ENCODE measurements at places on chromosomes 11 and 22.

DNA sequence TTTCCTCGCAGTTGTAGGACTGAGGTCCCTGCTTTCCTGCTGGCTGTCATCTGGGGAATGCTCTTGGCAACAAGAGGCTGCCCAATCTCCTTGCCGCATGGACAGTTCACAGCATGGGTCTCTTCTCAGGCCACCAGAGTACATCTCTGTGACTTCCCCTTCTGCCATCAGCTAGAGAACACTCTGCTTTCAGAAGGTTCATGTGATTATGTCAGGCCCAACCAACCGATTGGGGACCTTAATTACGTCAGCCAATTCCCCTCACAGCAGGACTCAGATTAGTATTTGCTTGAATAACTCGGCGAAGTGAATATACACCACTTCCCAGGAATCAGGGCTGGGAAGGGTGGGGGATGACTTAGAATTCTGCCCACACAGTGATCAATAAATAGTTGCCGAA, 61.9 kb upstream of the CSNK2A3 start:
- DNase-seq: no peak

- DNase-seq: no peak
Measured at GRCh38 chr22:47167056-47167455, 404.6 kb downstream of the TBC1D22A start.

DNA sequence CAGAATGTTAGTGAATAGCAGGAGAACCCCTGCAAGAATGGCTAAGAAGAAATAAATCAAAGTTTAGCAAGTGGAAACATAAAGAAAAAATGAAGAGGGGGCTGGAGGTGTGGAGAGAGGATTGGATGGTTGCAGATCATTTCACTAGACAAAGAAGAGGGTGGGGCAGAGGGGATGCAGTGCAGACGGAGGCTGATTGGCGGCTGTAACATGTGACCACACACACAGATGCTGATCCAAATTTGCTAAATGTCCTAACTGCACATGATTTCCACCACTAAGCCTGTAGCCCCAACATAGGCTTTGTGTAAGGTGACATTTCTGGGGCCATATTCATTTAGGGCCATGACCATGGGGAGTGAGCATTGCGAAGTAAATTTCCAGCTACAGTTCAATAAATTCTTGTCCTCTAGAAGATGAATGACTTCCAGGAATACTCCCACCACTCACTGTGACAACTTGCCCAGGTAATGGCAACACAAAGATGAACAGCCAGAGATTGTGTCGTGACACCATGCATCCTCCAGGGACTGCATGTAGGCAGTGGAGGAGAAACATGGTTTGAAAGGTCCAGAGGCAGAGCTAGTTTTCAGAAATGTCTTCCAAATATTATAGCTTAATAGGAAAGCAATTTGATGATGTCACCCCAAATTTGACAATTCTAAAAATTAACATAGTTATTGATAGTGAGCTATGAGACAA, 6.8 kb downstream of the KRTAP5-11 start:
- no peak for DNase-seq

DNA sequence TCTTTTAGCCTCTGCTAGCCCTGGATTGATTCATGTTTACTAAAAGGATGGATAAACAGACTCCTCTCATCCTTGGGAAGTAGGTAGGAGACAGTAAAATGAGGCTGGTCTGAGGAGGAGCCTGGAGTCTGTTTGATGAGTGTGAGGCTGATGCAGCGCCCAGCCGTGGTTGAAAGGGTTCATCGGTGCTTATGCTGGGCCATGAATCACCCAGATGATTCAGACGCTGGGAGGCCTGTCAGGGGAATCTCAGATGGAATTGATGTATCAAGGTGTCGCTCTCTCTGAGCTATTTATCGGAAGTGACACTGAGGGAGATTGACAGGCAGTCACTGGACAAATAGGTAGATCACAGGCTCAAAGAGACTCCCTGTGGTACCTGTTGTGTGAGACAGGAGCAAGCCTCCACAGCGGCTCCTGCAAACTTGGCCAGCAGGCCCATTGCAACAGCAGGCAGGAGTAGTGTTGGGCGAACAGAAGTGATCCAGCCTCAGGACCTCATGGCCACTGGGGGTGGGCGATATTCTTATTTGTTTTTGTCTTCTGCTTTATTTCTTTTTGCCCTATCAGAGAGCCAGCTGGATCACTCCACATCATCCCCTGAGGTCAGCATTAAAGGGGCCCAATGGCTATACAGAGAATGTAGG, 109.9 kb upstream of the CADM1 start:
- no peak for DNase-seq

DNA sequence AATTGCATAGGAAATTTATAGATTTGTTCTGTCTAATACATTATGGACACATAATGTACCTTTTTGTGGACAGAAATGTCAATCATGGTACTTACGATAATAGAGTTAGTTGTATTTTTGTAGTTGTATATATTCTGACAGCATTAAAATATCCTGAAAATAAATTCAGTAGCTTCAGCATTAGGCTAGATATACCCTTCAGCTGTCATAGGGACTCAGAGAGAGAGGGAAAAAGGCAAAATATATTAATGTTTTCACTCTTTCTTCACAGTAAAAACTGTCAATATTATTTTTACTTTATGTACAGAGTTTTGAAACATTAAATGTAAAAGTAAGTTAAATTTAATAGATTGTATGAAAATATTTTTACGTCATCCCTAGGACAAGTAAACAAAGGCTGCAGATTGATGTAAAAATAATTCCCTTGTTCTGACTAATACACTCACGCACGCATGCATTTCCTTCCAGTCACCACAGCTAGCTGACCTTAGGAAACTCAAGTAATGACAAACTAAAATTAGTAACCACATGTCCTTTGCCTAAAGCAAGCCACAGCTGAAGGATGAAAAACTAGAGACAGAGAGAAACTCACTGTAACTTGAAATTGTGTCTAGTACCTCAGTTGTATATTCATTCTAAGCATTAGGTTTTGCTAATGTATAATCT, 104.7 kb upstream of the CARD18 start:
- peak; percentile 55 for DNase-seq

DNA sequence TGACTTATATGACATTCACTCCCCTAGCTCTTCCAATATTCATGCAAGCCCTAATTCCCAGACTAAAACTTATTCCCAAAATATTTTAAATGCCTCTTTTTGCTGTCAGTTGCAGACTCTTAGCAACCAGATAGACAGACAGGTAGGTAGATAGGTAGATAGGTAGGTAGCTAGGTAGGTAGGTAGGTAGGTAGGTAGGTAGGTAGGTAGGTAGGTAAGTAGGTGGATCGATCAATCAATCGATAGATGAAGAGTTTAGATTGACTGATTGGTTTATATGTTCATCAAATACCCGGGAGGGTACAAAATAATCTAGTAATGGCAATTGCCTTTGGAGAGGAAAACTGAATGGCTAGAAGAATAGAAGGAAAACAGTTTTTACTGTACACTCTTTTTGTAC, 86.3 kb downstream of the TTC28 start:
- DNase-seq: no peak

- peak; percentile 48 for DNase-seq
Measured at GRCh38 chr11:42770444-42771065, 541.2 kb upstream of the API5 start.

DNA sequence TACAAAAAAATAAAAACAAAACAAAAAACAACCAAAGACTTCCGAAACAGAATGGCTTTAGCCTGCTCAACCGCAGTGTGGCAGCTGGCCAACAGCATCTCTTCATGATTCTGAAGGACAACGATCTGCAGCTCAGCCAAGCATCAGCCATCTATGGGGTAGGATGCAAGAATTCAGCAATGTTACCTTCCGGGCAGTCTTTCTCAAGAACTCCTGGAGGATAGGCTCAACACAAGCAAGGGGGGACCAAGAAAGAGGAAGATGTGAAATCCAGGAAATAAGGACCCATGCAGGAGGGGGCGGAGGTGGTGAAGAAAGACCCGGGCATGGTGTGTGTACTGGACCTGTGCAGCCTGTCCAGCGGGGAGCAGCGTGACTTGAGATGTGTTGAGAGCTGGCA, 3.5 kb upstream of the TSPO start:
- DNase-seq: no peak

- DNase-seq: no peak
Measured at GRCh38 chr11:17859552-17859951, 125.0 kb downstream of the KCNC1 start.

- DNase-seq: no peak
Measured at GRCh38 chr11:11332141-11332710, 20.8 kb downstream of the CSNK2A3 start.

DNA sequence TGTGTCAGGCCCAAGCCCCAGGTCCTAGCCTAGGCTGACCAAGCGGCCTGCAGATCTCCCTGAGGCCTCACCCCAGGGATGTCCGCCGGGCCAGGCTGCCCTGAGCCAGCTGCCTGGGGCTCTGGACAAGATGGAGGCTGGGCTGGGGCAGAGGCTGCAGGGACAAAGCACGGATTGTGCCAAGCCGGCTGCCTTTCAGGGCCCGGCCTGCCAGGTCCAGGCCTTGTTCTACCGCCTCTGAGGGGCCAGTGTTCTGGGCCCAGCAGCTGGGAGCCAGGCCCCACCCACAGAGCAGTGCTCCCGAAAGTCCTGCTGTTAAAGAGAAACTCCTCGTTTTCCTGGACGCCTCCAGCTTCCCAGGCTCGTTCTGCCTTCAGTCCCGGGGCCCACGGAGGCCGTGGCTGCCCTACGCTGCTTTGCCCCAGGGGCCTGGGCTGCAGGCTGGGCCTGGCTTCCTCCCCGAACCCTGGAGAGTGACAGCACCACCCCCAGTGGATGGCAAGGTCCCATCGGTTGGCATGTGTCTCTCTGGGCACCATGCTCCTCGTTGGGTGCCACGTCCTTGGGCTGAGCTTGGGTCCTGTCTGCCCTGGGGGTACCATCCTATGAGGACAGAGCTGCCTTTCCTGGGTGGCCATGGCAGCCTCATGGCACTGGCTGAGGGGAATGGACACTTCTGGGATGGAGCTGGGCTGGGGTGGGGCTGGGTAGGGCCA, 7.6 kb downstream of the BRSK2 start:
- DNase-seq: no peak

DNA sequence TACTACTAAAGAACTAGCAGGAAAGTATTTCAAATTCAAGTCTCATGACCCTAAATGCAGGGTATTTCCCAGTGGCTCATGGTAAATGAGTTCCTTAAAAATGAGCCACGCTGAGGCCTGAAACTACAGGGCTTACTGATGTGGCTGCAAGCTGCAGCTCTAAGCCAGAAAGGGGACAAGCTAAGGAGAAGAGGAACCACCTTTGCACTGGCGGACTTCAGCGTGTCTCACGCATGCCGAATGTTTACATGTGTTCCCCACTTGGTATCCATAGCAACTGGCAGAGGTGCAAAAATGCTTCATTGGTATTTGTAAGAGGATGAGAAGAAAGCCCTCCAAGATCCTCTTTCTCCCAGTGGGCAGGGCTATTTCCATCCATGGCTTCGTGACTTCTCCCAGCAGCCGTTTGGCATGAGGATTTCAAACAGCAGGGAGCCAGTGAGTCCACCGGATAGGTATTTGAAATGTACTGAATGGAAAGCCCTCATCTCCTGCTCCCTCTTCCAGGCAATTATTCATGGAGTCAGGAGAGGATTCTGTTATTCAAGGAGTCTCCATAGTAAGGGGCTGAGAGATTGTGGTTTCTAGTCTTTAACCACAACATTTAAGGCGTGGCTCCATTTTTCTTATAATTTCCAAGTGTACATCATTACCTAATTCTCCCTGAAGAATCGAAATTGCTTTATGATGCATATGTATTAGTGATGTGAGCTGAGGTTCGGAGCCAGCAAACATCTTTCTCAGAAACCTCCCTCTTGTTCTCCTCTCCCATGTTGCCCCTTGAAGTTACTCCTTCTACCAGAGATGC, 55.3 kb upstream of the CD44 start:
- DNase-seq: peak; percentile 82

DNA sequence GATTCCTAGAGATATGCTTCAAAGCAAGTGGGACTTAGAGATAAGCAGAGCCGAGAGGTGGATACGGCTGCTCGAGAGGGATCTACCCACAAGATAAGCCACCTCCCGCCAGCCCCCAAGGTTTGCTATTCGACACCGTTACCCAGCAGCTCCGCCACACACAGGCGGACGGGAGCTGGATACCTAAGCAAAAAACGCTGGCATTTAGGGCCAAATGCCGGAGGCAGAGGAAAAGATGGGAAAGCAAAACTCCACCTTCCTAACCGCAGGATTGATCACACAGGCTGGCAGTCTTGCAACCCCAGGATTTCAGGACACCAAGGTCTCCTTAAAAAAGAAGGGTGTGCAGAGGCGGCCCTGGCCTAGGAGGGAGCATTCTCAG, 709 bp downstream of the FTH1 start:
- DNase-seq: peak; percentile 39

GRCh38 chr11:22807391-22807790, 22.2 kb downstream of the SVIP start:
- no peak for DNase-seq

DNA sequence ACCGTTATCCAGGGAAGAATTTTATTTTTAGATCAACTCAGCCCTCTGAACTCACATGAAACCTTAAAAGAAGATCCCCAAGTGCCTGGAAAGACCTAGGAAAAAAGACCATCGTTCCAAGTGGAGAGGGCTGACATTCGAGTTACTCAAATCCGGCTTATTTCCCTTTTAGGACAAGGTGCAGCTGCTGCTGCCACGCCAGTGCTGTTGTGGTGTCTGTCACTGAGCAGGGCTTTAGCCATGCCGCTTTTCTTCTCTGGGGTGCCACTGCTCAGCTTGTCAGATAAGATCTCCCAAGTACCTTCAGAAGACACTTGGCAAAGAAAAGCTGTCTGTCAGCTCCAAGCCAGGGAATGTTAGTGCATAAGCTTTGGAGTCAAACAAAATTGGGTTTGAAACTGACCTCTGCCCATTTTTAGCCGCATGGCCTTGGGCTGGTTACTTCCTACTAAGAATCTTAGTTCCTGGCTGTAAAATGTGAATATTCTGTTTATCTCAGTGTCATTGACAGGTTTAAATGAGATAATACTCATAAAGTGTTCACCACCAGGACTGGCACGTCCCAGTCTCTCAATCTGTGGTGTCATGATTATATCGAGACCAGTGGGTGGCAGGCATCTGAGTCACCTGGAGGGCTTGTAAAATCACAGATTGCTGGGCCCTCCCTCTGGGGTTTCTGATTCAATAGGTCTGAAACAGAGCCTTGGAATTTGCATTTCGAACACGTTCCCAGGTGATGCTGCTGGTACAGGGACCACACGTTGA, 117.5 kb downstream of the PKNOX2 start:
- DNase-seq: no peak

DNA sequence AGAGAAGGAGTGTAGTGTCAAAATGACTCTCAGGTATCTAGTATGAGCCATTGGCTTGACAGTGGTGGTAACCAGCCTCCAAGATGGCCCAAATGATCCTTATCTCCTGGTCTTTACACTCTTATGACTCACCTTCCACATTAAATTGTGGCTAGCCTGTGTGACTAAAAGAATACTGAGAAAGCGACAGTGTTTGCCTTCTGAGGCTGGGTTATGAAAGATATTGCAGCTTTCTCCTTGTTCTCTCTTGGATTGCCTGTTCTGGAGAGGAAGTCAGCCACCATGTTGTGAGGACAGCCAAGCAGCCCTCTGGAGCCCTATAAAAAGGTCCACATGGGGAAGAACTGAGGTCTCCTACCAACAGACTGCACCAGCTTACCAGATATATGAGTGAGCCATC, 15.8 kb downstream of the C11orf71 start:
- no peak for DNase-seq

GRCh38 chr11:12393691-12394090, 16.3 kb downstream of the PARVA start:
- DNase-seq: no peak

- no peak for DNase-seq
Measured at GRCh38 chr11:32752001-32752400, 42.5 kb downstream of the CCDC73 start.

GRCh38 chr11:57306161-57306876, 18.4 kb downstream of the TNKS1BP1 start:
- DNase-seq: peak; percentile 41

GRCh38 chr11:23336961-23337360, 476.7 kb upstream of the CCDC179 start:
- DNase-seq: no peak
